ENCODE measurements at places on chromosomes 3 and 15.

DNA sequence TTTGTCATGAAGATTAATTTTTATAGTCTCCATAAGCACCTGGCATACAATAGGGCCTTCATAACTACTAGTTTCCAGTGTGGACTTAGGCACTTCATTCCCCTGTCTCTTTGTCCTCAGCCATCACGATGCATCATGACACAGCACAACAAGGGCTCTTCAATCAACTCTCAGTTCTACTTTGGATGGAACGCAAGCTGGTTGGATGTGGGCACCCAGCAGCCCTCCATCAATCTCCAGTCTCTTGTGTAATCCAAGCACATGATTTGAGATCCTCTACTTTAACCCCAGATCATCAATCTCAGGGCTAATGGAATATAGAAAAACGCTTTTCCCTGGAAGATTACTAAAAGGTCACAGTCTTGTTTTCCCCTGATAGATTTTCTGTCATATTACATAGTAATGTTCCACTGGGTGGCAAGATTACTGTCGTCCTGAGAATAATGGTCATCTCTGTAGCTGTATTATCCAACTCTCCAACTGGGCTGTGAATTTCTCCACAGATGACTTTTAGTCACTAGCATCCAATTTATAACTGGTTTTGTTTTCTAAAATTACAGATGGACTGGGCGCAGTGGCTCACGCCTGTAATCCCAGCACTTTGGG is 22.9 kb upstream of the CHRNA7 start:
- DNase-seq, result no peak

DNA sequence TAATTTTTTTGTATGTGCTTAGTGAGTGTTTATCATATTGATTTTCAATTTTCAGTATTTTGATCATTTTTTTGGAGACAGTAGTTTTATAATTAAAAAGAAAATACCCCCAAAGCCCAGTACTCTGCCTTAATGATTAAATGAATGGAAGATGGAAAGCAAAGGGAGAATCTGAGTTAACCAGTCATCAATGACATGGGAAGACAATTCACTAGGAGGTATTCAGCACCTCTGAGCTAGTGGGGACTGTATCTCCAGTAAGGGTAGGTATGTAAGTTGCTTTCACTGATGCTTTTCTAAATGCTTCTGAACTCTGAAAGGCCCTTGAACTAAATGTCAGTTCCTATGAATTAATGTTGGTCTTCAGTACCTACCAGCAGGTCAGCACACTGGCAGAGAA is 590.4 kb upstream of the DPPA4 start:
- peak; percentile 11 for DNase-seq

GRCh38 chr15:49988766-49989165 is 130.3 kb downstream of the ATP8B4 start:
- no peak for DNase-seq

- DNase-seq, result no peak
Measured at GRCh38 chr3:6989608-6990291, 128.8 kb downstream of the GRM7 start.

DNA sequence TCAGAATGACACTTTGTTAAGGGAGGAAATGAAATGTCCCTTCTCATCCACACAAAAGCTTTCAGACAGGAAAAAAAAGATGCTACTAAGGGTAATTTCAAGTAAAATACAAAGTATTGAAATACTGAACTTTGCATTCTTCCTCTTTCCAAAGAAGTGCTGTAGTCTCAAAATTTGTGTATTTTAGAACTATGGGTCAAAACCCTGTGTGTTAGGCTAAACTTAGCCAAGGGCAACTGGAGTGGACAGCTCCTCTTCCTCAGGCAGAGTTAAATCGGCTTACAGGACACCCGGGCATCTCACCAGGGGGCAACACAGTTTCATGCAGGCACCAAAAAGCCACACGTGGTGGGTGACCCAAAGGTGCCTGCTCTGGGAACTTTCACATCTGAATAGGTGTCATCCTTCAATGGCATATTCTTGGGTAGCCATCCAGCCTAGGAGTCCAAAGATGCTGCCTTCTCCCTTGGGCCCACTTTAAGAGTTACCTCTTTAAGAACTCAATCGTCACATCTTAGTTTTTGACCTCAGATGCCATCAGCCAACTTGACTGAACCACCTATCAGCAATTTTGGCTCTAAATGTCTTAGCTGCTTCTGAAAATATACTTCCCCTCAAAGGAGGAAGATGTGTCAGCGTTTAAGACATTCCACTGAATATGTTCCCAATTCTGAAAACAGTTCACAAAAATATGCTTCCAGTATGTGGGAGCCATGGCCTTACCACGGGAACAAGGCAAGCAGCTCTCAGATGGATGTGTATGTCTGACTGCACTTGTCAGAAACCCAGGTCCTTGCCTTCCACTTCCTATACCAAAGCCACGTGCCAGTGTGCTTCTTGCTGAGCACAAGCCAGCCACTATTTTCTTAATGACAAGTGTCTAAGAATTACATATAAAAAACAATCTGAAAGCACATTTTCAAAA is 32.2 kb upstream of the MUC13 start:
- no peak for DNase-seq

DNA sequence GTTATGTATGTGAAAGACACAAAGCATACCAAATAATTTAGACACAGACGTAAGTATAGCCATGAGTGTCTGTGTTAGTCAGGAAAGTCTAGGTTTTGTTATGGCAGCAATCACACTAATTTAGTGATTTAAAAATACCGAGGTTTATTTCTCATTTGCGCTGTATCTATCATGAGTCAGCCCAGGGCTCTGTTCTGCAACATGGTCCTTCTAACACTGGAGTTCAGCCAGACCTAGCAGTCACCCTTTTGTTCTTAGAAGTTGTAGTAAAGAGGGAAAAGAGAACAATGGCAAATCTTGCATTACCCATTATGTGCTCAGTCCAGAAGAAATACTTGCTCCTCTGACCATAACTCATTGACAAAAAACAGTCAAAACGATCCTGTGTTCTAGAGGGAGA is 311.5 kb downstream of the NLGN1 start:
- no peak for DNase-seq

- DNase-seq, result no peak
Measured at GRCh38 chr3:51721062-51721745, 14.3 kb downstream of the GRM2 start.

DNA sequence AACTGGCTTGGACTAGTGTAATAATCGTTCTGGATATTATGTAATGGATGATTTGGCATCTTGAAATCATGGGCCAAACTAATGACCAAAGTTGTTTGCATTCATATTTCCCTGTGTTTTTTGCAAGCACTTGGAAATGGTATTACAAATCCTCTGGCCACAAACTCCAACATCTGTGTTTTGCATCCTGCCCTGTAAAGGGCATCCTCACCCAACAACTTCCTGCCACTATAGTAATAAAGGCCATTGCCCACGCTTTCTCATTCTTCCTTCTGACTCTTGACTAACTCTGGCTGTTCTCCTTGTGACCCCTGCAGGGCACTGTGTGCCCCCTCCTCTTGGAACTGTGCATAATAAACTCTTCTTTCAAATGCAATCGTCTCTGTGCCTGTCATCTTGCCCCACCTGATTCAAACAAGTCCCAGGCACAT is 25.4 kb upstream of the PSMD6 start:
- no peak for DNase-seq

DNA sequence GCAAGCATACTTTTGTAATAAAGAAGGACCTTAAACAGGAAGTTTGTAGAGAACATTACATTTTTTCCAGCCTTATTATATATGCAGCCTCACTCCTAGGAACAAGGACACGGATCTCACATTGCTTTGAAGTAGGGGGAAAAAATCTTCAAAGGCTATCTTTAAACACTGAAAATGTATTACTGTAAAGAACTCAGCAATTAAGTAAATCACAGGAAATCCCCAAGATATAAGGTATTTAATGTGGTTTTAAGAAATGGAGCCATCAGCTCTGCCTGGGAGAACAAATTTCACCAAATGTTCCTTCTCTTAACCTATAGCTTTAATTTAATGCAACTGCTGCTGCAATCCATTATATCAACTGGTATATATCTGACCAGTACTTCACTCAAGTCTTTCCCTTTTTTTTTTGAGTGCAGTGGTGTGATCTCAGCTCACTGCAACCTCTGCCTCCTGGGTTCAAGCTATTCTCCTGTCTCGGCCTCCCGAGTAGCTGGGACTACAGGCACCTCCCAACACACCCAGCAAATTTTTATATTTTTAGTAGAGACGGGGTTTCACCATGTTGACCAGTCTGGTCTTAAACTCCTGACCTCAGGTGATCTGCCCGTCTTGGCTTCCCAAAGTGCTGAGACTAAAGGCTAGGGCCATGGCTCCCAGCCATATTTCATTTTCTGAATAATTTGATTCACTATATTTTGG is 2.8 kb downstream of the BTLA start:
- DNase-seq, result no peak

GRCh38 chr15:81358248-81358647 is 15.8 kb downstream of the TMC3 start:
- no peak for DNase-seq

GRCh38 chr3:57409471-57409870 is 117.0 kb upstream of the ASB14 start:
- DNase-seq, result no peak

- DNase-seq, result peak; percentile 34
Measured at GRCh38 chr15:32774022-32774421, 56.2 kb downstream of the GREM1 start.

DNA sequence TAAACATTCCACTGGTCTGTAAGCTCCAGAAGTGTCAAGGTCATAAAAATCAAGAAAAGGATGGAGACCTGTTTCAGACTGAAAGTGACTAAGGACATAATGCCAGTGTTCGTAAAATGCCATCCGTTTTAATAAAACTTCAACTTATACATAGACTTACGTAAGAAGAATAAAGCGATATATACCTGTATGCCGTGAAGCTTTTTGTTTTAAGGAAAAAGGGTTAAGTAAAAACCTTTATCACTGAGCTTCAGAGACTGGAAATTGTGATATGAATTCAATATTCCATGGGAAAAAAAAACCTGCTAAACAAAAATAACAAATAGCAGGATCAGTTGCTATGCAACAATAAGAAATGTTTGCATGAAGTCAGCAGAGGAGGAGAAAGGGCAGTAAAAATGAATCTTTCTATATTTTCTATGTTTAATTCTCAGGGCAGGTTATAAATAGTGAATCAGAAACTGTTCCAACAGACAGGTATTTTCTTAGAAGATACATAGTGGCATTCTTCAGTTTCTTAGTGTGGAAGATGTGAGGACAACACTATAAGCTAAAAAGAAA is 42.5 kb downstream of the CHSY1 start:
- DNase-seq, result no peak

GRCh38 chr15:60982249-60982910 is 246.7 kb downstream of the RORA start:
- no peak for DNase-seq

DNA sequence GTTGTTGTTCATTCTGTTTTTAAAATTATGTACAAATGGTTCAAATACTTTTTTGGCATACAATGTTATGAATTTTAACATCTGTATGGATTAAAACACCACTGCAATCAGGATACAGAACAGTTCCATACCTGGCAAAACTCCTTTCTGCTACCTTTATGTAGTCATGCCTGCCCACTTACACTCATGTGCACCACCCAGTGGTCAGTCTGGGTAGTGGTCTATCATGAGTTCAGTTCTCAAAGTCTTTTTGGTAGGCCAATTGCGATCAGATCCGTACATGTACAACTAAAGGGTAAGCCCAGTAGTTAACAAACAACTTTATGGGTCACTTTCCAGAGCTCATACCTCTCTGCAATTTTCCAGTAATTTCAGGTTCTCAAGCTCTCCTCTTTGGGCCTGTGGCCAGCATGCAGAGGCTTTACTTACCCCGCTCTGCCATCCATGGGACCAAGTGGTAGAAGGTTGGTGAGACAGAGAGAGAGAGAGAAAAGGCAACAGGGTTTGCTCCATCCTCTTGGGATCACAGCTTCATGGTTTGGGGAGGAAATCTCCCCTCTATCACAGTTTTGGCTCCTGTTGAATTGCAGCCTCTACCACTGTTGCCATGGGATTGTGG is 63.9 kb upstream of the FAM98B start:
- DNase-seq, result no peak

DNA sequence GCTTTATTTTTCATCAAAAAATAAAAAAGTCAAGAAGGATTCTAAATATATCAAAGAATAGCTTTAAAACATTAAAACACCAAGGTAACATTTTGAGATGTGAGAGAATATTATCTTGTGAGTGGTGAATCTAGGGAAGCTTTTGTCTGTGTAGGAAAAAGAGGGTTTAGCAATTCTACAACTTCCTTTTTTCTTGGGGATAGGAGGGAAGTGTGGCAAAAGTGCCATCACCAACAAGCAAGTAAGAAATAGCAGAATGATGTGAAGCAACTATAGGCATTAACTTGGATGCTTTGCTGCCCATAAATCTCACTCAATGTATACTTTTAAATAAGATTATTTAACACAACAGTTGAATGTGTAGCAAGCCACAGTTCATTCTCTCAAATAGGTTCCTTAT is 57.8 kb upstream of the SUCLG2 start:
- DNase-seq, result no peak

- no peak for DNase-seq
Measured at GRCh38 chr3:171906951-171907676, 64.0 kb downstream of the TMEM212 start.

- no peak for DNase-seq
Measured at GRCh38 chr3:6392123-6392522, 468.8 kb upstream of the GRM7 start.

DNA sequence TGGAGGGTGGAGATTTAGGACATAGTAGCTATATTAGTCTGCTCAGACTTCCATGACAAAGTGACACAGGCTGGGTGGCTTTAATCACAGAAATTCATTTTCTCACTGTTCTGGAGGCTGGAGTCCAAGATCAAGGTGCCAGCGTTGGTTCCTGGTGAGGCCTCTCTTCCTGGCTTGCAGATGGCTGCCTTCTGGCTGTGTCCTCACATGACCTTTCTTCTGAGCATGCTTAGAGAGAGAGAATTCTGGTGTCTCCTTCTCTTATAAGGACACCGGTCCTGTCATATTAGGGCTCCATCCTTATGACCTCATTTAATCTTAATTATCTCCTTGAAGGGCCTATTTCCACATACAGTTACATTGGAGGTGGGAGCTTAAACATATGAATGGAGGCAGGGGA is 14.9 kb upstream of the SHC4 start:
- no peak for DNase-seq

GRCh38 chr3:45929042-45929679 is 14.1 kb upstream of the CXCR6 start:
- DNase-seq, result no peak

DNA sequence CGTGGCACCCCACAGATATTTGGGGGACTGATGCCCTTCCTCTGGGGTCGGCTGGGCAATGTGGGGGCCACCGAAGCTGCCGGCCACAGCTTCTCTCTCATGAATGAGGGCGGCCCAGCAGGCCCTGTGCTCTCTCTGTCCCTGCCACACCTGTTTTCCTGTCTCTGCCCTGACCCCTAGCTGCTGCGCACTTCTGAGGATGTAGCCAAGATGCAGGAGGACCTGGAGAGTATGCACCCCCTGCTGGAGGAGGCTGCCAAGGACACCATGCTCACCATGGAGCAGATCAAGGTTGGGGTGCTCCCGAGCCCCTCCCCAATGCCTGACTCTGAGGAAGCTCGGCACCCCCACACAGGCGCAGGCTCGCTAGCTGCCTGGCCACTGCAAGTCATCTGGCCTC is 59.7 kb downstream of the SEMA3G start:
- DNase-seq, result no peak

- DNase-seq, result no peak
Measured at GRCh38 chr15:89627256-89627970, 27.9 kb downstream of the KIF7 start.

All from SW 1271 (cell line).